ACHN (cell line): ENCODE measurements at places on chromosomes 7 and 10.

- DNase-seq = no peak
Measured at GRCh38 chr10:12909182-12909835, 92.2 kb downstream of the CCDC3 start.

GRCh38 chr10:22803261-22803885 lies 89.0 kb upstream of the PIP4K2A start:
- DNase-seq = no peak

GRCh38 chr10:132326925-132327324 lies 5.1 kb upstream of the LRRC27 start:
- DNase-seq = peak; percentile 28

GRCh38 chr10:4434516-4435071 lies 391.4 kb upstream of the AKR1E2 start:
- no peak for DNase-seq

GRCh38 chr7:74214816-74215630 lies 5.2 kb downstream of the LAT2 start:
- DNase-seq = no peak

- DNase-seq = no peak
Measured at GRCh38 chr10:70940834-70941568, 52.6 kb upstream of the PCBD1 start.

DNA sequence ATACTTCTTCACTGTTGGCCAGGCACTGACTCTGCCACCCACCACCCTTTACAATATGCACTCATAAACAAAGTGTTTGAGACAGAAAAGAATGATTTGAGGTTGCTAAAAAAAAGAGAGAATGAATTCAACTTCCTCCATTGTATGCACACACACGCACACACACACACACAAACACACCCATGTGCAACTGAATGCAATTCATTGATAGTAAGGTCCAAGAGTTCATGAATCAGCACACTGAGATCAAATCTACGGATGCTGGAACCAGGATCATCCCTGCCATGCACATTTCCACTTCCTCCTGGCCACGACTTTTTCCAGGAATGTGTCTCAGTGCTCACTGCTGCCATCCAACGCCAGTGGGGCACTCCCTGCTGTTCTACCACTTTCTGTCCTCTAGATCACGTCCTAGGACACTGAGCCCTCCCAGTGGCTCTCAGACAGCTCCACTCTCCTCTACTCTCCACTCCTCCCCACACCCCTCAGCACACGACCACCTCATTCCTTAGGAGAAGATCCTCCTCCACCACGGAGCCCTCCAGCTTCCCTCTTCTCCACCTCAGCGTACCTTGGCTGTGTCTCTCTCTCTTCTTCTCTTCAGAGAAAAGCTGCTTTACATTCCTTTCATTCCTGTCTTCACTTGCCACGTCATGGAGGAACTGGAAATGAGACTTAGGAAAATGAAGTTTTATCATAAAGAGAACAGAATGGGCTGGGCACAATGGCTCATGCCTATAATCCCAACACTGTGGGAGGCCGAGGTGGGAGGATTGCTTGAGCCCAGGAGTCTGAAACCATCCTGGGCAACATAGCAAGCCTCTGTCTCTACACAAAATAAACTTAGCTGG lies 12.0 kb upstream of the TMEM213 start:
- DNase-seq = peak; percentile 27

- DNase-seq = no peak
Measured at GRCh38 chr10:124524991-124525653, 63.5 kb downstream of the LHPP start.

DNA sequence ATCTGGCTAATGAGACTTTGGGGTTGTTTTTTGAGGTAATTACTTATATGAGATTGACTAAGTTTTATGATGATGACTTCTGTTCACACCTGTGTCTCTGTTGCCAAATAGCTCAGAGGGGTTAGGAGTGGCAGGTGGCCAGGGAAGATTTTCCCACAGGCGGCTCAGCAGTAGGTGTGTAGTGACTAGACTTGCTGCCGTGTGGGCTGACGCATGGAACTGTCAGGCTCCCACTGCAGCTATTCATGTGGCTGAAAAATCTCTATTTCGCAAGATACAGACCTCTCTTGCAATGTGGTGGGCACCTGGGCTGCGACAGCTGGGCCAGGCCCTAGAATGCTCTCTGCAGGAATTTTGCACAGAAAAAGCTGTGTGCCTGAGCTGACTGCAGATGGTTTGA lies 1.4 kb downstream of the CPA4 start:
- no peak for DNase-seq

GRCh38 chr10:241966-242643 lies 106.8 kb downstream of the ZMYND11 start:
- no peak for DNase-seq

DNA sequence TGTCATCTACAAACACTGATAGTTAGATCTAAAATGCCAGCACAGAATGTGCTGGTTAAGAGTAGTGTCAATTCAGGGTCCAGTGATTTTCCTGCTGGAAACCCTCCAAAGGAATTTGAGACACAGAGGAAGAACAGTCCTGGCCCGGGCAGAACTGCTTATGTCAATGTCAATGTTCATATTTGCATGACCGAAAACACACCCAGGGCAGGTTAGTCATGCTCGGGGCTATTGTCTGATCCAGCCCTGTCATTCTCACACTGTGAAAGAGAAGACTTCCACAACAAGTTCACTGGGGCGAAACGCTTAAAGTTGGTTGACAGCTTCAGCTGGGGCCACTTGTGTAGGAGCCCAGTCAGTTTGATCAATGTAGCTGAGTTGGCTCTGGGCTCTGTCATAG lies 139.3 kb downstream of the C1GALT1 start:
- peak; percentile 90 for DNase-seq

DNA sequence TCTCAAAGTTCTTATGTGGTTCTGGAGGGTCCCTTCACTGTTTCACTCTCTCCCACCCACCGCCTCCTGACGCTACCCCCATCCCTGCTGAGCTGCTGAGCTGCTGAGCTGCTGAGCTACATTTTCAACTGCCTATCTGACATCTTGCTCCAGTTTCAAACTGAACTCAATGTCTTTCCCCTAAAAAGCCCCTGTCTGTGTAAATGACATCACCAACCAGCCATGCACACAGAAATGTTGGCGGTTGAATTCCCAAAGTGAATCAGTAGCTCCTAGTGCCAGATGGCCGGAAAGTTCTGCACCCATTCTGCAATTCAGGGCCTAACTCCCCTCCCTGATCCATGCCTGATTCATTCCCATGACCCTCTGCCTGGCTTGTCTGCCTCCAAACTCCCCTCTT lies 71.2 kb downstream of the WNT2 start:
- DNase-seq = peak; percentile 74

DNA sequence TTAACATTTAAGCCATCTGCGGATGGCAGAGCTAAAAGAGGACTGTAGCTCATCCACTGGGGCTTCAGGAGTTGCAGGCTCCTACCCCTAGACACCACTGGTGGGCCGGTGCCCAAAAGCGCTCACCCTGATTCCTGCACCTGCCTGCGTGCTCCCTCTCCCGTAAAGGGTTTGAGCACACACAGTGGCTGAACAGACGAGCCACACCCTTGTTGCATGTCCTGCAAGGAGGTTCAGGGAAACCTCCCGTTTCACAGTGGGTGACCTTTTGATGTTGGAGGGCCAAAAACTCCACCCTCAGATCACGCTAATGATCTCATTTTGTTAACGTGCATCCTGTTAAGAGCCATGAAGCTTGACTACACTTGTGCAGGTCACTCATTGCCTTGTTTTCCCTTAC lies 37.9 kb downstream of the SYPL1 start:
- DNase-seq = no peak

GRCh38 chr10:114346176-114347031 lies 57.9 kb downstream of the AFAP1L2 start:
- no peak for DNase-seq

DNA sequence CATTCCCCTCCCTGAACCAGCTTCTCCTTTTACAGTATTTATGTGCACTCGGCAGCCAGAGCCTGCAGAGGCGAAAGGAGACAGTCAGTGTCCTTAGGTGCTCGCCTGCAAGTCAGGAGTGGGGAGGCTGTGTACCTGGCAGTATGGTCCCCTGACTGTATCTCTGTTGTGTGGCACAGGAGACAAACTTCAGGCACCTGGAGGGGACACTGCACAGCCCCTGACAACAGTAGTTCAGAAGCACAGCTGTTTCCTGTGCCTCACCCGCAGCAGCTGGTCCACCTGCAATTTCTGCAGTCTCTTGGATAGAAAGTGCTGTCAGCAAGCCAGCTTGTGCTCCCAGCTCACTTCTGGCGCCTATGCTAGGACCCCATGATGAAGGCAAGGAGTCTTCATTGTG lies 73.4 kb upstream of the LAMB4 start:
- no peak for DNase-seq

DNA sequence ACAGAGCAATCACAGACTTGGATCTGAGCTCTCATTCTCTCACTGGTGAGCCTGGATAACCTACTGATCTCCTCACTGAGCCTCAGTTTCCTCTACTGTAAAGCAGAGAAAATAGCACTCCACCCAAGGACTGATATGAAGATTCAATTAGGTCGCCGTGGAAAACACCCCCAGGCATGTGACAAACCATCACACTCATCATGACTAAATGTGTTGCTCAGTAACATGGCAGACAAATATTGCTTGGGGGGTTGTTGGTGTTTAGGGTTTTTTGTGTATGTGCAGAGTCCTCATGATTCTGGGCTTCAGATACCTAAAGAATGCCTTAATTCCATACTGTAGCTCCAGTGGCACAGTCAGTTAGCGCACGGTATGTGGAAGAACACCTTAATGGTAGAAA lies 122.1 kb upstream of the TCF7L2 start:
- DNase-seq = no peak
